Bladder microvascular endothelial cell (primary cell): ENCODE measurements at places on chromosomes 12 and 14. TPM values are rescaled to one million over a fixed set of nuclear protein-coding genes. Genes with fewer than 3 reads are reported as not detected.

RFX4 gene
- not detected in 2 replicates for total RNA-seq

OR11H12 gene
- not detected in 2 replicates for total RNA-seq

MIP gene
- 0.38 TPM in 1 of 2 replicates, not detected in the other for total RNA-seq

ARHGEF40 gene
- 3.1 and 9.9 TPM in 2 replicates for total RNA-seq
